ENCODE measurements at places on chromosomes 11 and 22.

- DNase-seq = no peak
Measured at GRCh38 chr11:64415996-64416728, 57.2 kb downstream of the RPS6KA4 start.

- no peak for DNase-seq
Measured at GRCh38 chr22:22884888-22885840, 2.5 kb upstream of the IGLL5 start.

DNA sequence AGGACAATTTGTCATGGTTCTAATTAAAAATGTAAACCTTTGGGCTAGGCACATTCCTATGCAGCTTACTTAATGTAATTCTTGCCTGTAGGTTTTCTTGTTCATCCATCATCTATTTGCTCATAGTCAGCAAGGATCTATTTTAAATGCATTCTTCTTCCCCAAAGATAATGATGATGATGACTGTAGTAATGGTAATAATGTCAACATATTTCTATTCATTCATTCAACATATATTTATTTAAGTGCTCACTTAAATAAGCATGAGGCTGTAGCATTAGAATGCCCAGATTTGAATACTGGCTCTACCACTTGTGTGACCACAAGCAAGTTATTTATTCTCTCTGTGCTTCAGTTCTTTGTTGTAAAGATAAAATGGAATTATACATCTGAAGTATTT, 169.6 kb upstream of the SYN3 start:
- DNase-seq = no peak

DNA sequence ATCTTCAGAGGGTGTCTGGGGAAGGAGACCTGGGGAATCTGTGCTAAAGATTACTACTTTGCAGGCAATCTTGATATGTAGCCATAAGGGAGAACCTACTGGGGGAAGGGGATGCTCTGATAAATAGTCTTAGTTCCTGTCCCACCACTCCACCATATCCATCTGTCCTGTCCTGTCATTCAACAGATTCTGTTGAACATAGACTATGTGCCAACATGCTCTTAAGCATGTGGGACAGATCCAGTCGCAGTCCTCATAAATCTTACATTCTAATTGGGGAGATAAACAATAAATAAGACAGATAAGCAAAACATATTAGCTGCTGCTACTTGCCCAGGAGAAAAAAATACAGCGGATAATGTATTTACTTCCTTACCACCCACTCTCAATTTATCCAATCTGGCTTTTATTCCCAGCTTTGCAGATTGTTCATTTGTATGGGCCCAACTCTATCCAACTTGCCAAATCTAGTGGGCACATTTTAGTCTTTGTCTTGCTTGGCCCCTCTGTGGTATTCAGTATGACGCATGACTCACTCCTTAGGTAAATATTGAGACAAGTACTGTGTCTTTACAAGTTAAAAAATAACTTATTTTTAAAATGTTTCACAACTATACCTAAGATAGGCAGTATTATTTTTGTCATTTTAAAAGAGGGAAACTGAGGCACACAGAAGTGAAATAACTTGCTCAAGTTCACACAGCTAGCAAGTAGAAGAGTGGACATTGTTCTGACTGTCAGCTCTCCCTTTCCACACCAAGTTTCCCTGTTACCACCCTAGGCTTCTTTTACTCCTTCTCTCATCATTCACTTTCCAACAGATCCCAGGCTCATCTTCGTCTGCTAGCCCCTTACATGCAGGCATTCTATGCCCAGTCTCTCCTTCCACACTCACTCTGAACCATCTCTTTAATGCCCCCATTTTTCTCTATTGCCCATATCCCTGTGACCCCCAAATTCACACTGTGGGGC, 133.6 kb upstream of the SESN3 start:
- no peak for DNase-seq

- DNase-seq = no peak
Measured at GRCh38 chr11:1531449-1532013, 40.5 kb downstream of the DUSP8 start.

DNA sequence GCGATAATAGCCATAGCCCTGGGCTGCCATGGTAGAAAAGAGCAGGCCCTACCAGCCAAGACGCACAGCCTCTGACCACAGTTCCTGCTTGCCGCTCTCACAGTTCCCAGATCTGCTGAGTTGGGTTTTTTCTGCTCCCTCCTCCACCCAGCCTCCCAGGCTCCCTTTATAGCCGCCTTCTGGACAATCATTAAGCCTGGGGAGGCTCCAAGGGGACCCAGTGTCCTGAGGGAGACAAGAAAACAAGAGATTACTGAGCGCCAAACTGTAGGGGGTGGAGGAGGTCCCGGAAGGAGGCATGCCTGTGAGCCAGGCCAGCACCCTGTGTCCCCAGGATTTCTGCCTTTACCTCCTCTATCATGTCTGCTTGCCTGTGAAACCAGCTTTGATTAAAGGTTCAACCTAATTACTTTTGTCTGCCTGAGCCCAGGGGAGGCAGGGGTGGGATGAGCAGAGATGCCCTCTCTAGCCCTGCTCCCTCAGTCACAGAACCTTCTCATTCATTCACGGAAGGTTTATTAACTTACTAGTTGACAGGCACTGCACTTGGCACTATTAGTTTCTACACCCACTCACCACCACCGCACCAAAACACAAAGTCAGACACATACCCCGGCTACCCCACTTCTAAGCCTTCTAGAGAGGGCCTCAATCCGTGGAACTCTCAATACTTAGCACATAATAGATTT, 1.2 kb downstream of the SLC37A4 start:
- DNase-seq = no peak

DNA sequence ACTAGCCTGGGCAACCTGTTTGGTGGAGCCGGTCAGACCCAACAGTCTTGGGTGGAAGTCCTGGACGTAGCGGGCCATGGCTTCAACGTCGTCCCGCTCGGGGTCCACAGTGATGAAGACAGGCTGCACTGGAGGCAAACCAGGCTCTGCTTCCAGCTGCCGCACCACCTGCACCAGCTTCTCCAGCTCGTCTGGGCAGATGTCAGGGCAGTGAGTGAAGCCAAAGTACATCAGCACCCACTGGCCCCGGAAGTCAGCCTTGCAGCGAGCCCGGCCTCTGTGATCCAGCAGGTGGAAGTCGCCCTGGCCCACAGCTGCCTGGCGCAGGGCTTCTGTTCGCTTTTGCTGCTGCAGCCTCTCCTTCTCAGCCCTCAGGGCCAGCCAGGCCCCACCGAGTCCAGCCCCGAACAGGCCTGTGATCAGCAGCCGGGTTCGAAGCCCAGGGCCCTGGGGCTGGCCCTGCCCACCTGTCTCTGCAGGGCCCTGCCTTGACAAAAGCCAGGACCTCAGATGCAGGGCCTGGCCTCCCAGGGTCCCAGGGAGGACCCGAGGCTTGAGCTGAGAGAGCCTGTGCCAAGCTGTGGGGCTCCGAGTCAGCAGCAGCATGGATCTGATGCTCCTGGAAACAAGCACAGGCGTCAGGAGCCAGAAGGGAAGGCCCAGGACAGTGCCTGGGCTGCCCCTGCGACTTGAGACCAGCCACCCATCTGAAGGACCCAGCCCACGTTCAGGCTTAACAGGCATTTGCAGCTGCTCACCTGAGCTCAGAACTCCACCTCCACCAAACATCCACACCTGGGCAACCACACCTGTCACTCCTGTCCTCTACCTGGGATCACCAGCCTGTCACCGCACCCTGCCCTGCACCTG, 1.4 kb downstream of the SCO2 start:
- no peak for DNase-seq

GRCh38 chr22:44448271-44448830, 49.7 kb downstream of the RTL6 start:
- no peak for DNase-seq

- DNase-seq = no peak
Measured at GRCh38 chr11:115132436-115133228, 371.6 kb downstream of the CADM1 start.

DNA sequence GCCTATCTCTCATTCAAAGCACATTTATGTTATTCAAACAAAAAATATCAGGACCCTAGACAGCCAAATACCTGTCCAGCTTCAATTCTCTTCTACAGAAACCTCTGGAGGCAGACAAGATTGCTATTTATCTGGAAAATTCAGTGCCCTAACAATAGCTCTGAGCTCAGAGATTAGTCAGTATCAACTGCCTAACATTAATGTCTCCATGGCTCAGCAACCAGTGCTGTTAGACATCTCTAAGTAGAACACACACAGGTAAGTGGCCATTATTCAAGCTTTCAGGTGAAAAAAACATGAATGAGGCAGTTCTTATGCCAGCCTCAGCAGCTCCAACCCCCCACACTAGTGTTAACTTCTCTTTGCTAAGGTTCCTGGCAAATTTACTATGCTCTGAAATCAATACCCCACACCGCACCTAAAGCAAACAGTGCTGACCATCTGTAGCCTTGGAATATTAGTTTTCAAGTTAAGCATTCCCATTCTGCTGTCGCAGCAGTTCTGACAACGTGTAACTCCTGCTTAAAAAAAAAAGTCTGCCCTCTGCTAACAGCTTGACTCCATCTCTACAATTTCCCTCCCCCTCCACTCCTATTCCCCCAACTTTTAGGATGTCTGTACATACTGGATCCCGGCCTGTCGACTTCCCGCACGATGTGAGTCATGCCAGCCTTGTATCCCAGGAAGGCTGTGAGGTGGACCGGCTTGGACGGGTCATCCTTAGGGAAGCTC, 1.5 kb downstream of the RPL3 start:
- no peak for DNase-seq

DNA sequence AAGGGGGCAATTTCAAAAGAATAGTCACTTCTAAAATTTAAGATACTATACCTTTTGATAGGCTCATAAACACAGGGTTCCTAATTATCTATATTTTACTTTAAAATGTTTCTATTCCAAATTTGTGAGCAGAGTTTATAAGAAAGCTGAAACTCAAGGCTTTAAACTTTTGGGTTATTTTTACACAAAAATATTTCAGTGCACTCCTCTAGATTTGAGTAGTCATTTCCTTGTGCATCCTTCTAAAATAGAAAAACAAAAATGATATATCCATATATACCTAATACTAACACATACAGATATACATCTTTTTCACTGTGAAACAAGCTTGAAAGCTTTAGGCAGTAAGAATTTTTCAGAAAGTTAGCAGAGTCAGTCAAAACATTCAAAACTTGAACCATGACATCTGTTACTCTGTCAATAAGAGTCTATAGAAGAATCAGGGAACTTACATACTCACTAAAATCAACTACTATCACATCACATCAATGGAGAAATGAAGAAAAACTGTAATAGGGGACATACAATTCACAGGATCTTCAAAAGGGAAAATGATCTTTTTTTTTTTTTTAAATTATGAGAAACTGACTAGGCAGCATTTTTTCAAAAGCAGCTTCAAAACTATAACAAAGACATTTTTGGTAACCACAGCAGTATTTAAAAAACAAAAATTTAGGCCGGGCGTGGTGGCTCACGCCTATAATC, 5.1 kb downstream of the PHF21A start:
- no peak for DNase-seq

DNA sequence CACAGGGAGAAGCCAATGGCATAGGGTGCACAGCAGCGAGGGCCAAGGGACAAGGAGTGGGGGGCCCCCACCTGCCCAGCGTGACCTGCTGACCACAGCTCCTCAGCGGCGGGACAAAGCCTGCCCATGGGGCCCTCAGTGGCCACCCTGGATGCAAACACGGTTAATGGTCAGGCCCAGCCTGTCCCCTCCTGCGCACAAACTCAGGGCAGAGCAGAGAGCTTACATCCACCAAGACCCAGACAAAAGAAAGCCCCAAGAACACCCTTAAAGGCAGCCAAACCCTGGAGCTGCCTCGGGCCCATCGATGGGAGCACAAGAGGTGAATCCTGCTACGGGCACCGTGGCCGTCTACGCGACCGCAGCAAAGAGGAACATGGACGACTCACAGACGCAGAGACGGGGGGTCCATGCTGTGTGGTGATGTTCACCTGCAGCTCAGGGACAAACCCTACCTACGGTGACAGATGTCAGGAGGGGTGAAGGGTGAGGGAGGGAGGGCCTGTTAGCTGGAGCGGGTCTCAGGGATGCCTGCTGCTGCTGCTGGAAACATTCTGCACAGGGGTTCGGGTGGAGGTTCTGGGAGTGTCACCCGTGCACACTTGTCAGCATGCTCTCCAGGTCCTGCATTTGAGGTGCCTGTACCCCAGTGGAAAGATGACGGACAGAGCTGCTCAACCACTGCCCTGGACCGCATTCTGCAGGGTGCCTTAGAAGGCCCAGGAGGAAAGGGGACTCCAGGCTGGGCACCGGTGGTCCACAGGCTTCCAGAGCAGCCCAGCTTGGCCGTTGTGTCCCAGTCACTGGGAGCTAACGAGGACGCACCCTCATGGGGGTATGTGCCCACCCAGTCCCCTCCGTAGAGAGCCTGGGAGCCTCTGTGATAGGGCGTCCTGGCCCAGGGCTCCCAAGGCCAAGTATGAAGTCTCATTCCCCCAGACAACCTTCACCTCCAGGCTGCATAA, 11.6 kb downstream of the ASCL2 start:
- no peak for DNase-seq

DNA sequence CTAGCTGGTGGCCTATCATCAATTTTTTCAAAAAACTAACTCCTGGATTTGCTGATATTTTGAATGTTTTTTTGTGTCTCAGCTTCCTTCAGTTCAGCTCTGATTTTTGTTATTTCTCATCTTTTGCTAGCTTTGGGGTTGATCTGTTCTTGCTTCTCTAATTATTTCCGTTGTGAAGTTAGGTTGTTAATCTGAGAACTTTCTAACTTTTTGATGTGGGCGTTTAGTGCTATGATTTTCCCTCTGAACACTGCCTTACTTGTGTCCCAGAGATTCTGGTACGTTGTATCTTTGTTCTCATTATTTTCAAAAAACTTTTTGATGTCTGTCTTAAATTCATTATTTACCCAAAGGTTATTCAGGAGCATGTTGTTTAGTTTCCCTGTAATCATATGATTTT, 19.1 kb downstream of the NARS2 start:
- no peak for DNase-seq

DNA sequence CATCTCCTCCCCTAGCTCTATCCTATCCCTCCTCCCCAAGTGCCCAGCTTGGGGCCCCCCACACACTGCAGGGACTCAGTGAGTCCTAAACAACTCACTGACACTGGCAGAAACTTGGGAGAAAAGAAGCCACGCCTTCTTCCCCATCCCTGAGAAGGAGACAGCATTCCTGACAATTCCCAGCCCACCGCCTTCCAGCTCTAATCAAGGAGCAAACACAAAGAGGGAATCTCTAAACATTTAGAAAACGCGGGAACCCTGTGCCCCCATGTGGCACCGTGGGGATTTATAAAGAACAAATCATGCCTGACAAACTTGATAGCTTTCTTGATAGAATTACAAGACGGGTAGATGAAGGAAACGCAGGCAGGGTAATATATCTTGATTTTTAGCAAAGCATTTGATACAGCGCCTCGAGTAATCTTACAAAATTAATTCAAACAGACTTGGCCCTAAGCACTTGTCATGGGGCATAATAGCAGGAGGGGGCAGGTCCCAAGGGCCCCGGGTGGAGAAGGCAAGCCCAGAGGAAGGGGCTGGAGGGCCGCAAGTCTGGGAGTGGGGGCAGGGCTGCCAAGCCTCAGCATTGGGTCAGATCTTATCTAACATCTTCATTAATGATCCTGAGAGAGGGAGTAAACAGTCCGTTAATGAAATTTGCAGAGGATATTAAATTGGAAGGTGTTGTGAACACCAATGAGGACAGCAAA, 4.5 kb downstream of the CHST1 start:
- no peak for DNase-seq

All from NCI-H187 (cell line).